CD4-positive, CD25-positive, alpha-beta regulatory T cell (primary cell): ENCODE measurements at places on chromosomes 12 and 14. TPM values are rescaled to one million over a fixed set of nuclear protein-coding genes. Genes with fewer than 3 reads are reported as not detected.
A peak's percentile ranks its signal among the peaks of the same experiment; 100 is the strongest.

The LPAR5 gene
- total RNA-seq = 7.0 TPM

The ABCC9 gene
- total RNA-seq = not detected

The TAS2R7 gene
- not detected for total RNA-seq

The TBX3 gene
- total RNA-seq = not detected

GRCh38 chr12:34407813-34408212 lies 385.5 kb downstream of the ALG10 start:
- DNase-seq = no peak

DNA sequence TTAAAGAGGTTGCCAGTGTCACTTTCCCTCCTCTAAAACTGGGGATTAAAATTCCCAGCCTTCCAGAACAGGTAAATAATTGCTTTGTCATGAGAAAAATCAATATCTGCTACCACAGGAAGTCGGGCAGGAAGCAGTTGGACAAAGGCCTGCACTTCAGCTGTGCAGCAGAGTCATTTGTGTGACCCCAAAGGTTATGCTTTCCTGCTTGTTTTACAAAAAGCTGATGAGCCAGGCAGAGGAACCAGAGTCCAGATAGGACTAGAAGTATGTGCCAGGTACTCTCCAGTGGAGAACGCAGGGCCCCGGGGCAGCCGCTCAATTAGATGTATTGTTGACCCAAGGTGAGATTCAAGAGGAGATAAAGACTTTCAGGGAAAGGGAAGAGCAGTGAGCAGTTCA lies 117.1 kb upstream of the FRMD6 start:
- no peak for DNase-seq

GRCh38 chr14:91649930-91650329 lies 82.0 kb downstream of the CATSPERB start:
- peak; percentile 70 for DNase-seq

- DNase-seq = no peak
Observed at GRCh38 chr14:104641753-104642539, 37.4 kb upstream of the TMEM179 start.

- no peak for DNase-seq
Observed at GRCh38 chr14:32754209-32754608, 184.5 kb upstream of the NPAS3 start.

- no peak for DNase-seq
Observed at GRCh38 chr14:50020184-50020583, 96.2 kb downstream of the VCPKMT start.

GRCh38 chr12:24352363-24352762 lies 402.9 kb upstream of the SOX5 start:
- DNase-seq = no peak

DNA sequence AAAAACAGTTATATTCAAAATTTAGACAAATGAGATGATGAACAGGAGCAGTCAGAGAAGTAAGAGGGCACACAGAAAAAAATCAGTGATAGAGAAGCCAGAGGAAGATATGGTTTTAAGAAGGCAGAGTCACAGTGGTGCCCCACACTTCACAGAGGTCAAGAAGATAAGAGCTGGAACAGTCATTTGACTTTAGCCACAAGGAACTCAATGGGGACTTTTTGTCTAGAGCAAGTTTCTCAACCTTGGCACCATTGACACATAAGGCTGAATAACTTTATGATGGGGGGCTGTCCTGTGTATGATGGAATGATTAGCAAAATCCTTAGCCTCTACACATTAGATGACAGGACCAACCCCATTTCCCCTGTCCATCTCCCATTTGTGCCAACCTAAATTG lies 172.8 kb upstream of the PLEKHG7 start:
- DNase-seq = no peak
